ENCODE measurements at places on chromosomes 13 and 19.

DNA sequence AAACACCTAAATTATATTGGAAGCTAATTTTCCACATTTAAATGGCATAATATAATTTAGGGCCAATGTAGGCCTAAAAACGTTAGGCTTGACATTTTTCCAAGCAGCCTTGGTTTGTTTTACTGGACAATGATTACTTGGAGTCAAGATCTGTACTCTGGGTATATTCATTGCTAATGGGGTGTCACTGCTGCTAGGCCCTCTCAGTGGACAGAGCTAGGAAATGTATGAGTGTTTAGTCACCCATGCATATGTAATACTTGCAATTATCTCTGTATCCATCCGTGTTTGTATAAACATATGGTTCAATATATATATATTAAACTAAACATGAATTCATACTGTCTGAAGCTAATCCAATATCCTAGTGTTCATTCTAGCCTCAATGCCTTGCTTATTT is 598.1 kb downstream of the DCT start:
- no peak for DNase-seq

GRCh38 chr13:63855457-63856118 is 2439.9 kb upstream of the PCDH20 start:
- DNase-seq, result no peak

DNA sequence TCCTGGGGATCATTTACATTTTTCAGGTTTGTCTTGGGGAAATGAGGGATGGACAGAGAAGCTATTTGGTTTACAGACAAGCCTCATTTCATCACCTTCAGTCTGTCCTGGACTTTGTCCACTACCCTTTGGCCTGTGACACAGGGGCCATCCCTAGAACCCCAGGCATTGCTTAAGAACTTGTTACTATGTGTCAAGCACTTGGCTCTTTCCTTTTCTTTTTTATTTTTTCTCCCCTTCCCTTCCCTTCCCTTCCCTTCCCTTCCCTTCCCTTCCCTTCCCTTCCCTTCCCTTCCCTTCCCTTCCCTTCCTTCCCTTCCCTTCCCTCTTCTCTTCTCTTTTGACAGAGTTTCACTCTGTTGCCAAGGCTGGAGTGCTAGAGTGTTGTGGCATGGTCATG is 253.1 kb downstream of the OLFM4 start:
- no peak for DNase-seq

GRCh38 chr13:36430247-36431203 is 1.8 kb upstream of the CCNA1 start:
- no peak for DNase-seq

DNA sequence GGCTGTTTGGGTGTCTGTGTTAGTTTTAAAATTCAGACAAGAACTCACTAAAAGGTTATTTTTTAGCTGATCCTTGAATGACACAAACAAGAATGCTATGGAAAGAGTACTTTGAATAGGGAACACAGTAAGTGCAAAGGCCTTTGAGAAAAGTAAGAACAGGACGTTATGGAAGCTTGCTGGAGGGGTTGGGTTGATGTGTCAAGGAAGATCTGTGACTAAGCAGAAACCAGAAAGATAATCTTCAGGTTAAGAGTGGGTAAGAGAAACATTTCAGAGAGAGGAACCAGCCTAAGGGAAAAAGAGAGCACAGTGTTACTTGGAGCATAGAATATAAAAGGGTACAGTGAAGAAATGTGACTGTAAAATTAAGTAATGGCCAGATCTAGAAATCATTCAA is 41.2 kb upstream of the TRPC4 start:
- no peak for DNase-seq

- no peak for DNase-seq
Observed at GRCh38 chr13:106088085-106088484, 447.4 kb downstream of the EFNB2 start.

GRCh38 chr13:77896536-77896935 is 22.1 kb downstream of the EDNRB start:
- no peak for DNase-seq

DNA sequence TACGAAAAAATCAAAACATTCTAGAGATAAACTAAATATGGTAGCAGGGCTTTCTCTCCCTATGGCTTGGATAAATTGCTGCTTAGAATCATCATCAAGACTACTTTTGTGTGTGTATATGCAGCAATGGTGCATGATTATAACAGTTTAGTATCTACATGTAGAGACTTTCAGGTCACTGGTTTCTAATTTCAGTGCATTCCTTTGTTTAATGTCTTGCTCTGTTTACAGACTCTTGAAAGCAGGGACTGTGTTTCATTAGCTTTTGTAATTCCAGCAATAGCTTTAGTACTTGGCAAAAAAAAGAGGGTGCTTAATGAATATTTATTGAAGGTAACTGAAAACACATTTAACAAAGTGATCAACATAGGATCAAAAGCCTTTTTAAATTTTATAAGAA is 420.7 kb downstream of the PCDH9 start:
- DNase-seq, result no peak

GRCh38 chr19:19040417-19040816 is 7.0 kb downstream of the ARMC6 start:
- DNase-seq, result no peak

- no peak for DNase-seq
Observed at GRCh38 chr13:82480415-82480814, 1401.9 kb downstream of the SLITRK1 start.

DNA sequence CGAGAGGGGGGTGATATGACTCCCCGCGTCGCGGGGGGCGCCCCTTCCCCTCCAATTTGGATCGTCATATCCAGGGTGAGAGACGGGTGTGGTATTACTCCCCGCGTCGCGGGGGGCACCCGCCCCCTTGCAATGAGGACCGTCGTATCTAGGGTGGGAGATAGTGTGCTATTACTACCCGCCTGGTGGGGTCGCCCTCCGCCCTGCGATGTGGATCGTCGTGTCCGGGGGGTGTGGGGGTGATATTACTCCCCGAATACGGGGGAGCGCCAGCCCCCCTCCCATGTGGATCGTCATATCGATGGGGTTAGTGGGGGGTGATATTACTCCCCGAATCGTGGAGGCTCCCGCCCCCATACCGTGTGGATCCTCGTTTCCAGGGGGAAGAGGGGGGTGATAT is 29.2 kb upstream of the RGCC start:
- DNase-seq, result peak; percentile 21

GRCh38 chr13:32624441-32624840 is 38.2 kb downstream of the PDS5B start:
- no peak for DNase-seq

- no peak for DNase-seq
Observed at GRCh38 chr13:106498158-106498557, 37.3 kb downstream of the EFNB2 start.

GRCh38 chr13:19726611-19727010 is 56.1 kb downstream of the PSPC1 start:
- DNase-seq, result no peak

GRCh38 chr13:27170516-27171243 is 931 bp downstream of the USP12 start:
- DNase-seq, result peak; percentile 53

- DNase-seq, result no peak
Observed at GRCh38 chr13:23824371-23824770, 64.8 kb downstream of the MIPEP start.

GRCh38 chr19:3668331-3669081 is 31.8 kb downstream of the PIP5K1C start:
- DNase-seq, result no peak

GRCh38 chr13:40146063-40146462 is 490.6 kb downstream of the COG6 start:
- no peak for DNase-seq

GRCh38 chr13:114020750-114021463 is 47.0 kb upstream of the C13orf46 start:
- no peak for DNase-seq

- no peak for DNase-seq
Observed at GRCh38 chr13:112693831-112694497, 4.1 kb downstream of the ATP11A start.

DNA sequence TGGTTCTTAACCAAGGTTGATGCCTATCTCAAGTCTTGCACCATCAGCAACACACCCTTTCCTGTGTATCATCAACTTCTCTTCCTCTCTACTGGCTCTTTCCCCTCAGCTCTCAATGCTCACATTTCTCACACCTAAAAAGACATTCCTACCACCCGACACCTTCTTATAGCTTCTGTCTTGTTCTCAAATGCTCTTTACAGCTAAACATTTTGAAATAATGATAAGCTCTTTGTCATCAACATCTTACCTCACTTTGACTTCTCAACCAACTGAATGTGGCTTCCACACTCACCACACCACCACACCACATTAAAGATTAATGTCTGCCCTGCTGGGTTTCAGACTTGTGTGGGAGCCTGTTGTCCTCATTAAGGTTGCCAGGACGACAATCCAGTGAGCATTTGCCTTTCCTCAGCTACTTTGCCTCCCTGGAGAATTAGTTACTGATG is 67.8 kb downstream of the RXFP2 start:
- DNase-seq, result peak; percentile 25

GRCh38 chr19:18172331-18173053 is 1.1 kb upstream of the IFI30 start:
- no peak for DNase-seq

DNA sequence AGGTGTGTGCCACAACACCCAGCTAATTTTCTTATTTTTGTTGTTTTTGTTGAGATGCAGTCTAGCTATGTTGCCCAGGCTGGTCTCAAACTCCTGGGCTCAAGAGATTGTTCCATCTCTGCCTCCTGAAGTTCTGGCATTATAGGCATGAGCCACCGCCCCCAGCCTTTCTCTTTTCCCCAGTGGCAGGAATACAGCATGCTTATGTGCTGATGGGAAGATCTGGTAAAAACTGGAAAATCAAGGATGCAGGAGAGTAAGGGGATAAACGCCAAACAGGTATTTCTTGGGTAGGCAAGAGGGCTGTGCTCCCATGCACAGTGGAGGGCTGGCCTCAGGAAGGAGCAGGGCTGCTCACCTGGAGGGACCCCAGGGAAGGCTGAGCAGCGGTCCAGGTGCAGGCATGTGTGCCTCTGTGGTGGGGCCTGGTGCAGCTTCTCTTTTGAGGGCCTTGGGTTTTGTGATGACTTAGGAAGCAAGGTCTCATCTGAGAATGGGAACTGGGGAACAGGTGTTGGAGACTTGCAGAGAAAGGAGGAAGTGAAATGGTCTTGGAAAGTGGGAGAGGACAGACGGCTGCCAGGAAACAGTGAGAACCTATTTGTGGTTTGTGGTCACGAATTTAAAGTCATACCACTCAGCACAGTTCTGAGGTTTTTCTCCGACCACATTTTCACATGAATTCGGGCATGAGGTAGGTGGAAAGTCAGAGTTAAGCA is 106.5 kb downstream of the TEX26 start:
- DNase-seq, result peak; percentile 30

DNA sequence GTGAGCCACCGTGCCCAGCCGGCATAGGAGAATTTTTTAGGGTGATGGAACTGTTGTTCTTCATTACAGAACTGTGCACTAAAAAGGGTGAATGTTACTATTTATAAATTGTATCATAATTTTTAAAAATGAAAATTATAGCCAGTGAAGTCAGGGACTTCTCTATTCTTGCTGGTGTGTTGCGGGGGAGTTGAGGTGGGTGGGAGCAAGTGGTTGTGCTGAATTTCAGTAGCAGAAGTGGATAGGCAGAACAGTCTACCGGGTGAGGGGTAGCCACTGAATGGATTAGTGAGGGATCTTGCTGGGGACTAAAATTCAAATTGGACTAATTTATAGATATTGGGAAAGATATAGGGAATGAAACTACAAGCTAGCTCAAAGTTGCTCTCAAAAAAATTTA is 74.0 kb downstream of the CAB39L start:
- no peak for DNase-seq

- DNase-seq, result peak; percentile 93
Observed at GRCh38 chr19:46634045-46634655, 1.9 kb downstream of the GNG8 start.

GRCh38 chr19:39679791-39680168 is 24.1 kb downstream of the LGALS16 start:
- DNase-seq, result peak; percentile 73

- DNase-seq, result no peak
Observed at GRCh38 chr13:93861818-93862217, 617.7 kb downstream of the DCT start.

- DNase-seq, result no peak
Observed at GRCh38 chr19:13104848-13105711, 2.4 kb upstream of the LYL1 start.

GRCh38 chr19:3698386-3698950 is 1.8 kb downstream of the PIP5K1C start:
- DNase-seq, result no peak

- DNase-seq, result no peak
Observed at GRCh38 chr13:113114511-113115362, 7.9 kb upstream of the F10 start.

DNA sequence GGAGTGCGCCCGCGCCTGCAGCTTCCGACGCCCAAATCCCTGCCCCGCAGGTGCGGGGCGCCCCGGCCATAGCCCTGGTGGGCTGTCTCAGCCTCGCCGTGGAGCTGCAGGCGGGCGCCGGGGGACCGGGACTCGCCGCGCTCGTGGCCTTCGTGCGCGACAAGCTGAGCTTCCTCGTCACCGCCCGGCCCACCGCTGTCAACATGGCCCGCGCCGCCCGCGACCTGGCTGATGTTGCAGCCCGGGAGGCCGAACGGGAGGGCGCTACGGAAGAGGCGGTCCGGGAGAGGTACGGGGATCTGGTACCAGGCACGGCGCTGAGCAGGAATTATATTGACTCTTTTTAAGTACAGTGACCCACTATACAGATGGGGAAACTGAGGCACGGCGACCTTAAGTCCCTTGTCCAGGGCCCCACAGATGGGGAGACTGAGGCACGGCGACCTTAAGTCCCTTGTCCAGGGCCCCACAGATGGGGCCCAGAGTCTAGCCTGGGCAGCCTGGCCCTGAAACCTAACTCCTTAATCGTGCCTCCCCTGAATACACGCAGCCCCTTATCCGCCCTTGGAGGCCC is 586 bp downstream of the MRI1 start:
- peak; percentile 40 for DNase-seq

DNA sequence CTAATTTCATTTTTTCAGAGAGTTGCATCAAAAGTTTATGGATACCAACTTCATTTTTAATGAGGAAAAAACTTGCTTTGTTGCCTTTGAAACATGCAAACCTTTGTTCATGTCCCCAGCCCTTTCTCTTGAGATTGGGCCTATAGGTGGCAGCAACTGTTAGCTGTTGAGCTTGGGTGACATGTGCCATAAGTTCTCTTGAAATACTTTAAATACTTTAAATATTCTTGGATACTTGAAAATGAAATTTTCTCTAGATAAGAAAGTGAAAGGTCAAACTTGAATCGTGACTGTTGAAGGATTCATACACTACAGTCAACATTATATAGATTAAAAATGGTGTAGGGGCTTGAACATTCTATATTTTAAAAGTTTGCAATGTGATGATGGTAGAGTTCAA is 294.9 kb downstream of the NDFIP2 start:
- no peak for DNase-seq

DNA sequence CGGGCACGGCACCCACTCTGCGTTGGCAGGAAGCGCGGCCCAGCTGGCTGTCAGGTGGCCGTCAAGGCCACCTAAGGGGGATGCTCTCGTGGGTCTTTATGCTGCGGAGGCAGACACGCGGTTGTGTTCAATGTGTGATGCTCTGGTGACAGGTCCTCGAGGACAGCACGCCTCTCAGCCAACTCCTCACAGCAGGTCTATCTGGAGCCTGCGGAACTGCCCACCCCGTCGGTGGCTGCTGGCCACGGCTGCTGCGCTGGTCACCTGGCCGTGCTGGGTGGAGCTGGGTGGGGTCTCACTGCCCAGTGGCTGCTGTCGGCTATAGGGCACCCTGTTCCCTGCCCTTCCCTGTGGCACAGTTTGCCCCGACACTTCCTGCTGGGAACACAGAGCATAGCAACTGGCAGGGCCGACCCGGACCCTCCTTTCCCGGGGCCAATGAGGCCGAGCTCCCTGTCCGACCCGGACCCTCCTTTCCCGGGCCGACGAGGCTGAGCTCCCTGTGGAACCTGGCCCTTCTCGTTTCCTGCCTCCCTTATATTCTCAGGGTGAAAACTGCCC is 14.3 kb upstream of the F7 start:
- no peak for DNase-seq

GRCh38 chr19:18366021-18366435 is 19.9 kb upstream of the GDF15 start:
- DNase-seq, result no peak

All from stimulated activated CD4-positive, alpha-beta T cell treated with anti-CD3 and anti-CD28 coated beads, Interleukin-4, amount 100 ng/mL, for 24 hours (primary cell).